ENCODE measurements at places on chromosomes 12 and 14.

DNA sequence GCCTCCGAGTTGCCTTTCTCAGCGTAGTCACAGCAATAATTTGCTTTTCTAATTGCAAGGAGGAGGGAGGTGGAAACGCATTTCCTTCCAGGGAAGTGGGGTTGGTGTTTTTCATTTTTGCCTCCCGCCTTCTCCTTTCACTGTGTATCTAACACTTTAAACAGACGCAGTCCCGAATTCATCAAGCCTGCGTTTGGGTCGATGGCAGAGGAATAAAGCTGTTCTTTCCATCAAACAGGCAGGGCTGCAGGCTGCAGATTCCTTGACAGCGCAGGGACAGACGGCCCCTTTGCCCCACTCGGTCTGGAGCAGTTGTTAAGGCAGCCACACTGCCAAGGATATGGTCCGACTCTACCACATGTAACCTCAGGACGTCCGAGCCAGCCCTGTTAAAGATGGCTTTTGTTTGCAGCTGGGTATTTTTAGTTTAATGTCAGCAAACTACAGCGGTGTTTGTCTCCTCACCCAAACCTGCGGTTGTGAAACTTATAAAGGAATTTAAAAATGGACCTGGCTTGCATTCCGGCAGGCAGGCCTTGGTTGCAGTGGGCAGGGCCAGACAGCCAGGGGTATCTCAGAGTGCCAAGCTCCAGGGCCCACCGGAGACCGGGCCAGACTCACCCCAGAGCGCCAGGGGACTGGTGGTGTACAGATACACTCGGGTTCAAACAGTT, 2.1 kb downstream of the CHST11 start:
- no peak for DNase-seq

DNA sequence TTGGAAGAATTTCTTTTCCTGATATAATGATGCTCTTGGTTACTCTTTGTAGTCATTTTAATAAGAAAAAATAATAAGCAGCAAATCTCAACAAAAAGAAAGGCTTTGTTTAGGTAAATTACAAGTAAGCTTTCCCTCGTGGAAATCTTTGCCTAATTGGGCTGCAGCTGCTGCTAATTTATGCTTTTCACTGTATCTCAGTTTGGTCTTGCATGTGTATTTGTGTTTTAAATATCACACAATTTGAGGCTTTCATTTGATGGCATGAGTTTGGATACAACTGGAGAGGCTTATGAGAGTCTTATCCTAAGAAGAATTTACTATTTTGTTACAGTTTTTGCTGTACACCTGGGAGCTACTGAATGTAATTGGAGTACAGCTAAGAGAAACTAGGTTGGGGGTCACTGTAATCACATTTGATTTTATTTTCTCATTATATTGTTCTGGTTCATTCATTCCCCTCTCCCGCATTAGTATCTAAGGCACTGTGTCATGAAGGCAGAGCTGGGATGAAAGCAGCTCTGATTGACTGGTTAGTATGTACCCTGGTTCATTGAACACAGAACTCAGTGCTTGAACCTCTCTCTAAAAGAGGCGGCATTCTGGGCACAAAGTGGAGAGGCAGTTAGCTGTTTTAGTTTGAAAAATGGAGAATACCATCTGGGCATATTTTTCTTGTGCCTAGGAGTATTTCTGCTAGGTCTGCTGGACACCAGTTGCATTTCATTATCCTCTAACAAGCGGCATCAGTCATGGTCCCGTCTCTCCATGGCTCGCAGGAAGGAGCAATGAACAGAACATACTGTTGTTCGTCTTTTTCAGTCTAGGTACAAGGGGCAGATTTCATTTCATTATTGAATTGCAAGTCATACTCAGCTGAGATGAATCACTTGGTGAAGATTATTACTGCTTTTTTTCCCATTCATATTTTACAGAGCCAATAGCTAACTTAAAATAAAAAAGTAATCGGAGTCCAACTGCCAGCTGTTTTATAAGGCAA, 118.0 kb upstream of the TMEM260 start:
- DNase-seq: no peak

DNA sequence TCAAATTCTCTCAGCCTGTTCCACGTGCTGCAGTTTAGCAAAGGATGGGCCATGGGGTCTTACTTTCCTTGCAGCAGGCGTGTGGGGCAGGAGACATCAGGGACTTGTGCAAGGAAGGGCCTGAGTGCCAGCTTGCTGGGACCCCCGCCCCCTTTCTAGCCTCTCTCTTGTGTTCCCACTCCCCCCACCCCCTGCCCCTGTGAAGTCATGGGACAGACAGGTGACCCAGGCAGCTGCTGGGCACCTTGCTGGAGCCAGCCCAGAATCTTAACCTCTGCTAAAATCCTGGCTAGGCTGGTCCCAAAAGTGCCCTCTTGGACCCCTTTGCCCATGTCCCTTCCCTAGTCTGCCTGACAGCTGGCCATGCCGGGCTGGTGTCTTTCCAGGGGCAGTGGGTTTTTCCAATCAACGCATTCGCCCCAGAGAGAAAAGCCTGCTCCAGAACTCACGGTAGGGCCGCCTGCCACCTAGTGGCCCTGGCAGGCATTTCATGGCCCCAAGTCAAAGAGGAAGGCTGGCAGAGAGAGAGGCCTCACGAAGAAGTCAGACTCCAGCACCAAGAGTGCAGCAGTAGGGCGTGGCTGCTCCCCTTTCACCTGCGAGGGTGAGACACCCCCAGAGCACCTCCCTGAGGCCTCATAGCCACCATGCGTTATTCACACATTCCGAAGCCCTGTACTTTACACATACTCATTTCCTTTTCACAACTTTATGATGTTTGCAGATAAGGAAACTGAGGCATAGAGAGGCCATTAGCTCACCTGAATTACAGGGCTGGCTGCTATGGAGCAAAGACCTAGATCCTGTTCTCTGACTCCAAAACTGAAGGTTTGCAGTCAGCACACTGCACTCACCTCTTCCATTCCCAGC, 67.4 kb downstream of the LGMN start:
- DNase-seq: peak; percentile 15

DNA sequence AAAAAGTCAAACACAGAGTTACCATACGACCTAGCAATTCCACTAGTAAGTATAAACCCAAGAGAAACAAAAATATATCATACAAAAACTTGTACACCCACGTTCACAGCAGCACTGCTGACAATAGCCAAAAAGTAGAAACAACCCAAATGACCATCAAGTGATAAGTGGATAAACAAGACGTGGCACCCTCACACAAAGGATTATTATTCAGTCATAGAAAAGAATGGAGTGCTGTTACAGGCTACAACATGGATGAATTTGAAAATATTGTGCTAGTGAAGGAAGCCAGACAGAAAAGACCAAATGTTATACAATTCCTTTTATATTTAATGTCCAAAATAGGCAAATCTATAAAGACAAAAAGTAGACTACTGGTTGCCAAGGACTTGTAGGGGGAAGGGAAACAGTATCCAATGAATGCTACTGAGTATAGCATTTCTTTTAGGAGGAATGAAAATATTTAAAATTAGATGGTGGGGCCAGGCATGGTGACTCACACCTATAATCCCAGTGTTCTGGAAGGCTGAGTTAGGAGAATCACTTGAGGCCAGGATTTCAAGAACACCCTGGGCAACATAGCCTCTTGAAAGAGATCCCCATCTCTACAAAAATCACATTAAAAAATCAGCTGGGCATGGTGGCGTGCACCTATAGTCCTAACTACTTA, 41.9 kb downstream of the SPTLC2 start:
- DNase-seq: no peak

DNA sequence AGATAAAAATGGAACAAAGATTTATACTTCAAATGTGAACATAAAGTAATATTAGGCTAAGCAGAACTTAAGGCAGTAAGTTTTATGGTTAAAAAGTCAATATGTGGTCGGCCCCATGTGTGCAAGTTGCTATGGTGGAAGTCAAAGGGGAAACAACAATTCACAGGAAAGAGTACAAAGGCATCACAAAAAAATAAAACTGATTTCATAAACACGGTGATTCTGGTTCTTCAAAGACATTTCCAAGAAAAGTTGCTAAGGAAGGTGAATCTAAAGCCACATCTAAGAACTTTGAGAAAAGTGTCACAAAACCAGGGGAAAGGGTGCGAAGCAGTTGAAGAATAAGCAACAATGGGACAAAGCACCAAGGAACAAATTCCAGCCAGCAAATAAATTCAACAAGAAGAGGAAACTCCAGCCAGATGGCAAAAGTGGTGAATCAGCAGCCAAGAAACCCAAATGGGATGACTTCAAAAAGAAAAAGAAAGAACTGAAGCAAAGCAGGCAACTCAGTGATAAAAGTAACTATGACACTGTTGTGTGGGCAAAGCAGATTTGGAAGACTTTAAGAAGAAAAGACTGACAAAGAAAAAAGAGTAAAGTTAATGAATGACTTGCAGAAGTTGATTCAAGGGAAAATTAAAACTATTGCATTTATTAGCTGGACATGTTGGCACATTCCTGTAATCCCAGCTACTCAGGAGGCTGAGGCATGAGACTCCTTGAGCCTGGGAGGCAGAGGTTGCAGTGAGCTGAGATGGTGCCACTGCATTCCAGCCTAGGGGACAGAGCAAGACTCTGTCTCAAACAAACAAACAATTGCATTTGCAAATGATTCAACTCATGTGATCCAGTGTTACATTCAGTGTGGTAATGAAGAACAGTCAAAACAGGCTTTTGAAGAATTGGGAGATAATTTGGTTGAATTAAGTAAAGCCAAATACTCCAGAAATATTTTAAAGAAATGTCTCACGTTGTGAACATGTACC, 19.5 kb downstream of the PTGDR start:
- no peak for DNase-seq

- DNase-seq: no peak
These were observed 42.6 kb downstream of the ARF6 start for GRCh38 chr14:49935526-49935925.

DNA sequence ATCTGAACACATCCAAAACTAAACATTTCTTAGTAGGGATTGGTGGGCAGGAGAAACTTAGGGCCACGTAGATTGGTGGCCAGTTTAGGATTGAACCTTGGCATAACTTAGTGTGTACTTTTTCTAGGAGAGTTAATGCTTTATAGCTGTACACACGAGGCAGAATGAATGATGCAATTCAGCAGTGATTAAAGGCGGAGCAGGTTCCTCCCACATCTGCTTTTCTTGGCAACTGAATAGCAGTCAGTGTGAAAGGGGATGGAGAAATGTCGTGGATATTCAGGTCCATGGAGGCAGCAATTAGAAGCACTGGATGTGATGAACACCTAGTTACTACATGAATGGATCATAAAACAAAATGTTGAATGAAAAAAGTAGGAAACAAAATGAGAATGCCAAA, 493.8 kb downstream of the FUT8 start:
- DNase-seq: no peak

DNA sequence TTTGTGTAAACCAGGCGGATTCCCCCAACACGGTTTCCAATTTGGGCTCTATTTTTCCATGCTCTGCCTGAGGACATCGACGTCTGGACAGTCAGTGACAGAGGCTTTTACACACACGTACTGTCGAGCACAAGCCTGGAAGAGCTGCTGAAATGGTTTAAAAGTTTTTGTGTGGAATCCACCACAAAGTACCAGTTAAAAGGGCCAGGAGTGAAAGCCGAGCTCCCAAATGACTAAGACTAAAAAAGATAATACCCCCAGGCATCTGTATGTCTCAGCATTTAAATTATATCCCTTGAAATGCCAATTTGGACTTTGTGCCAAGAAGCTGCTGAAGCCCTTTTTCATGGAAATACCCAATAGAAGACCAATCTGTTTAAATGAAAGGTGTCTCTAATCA, 173.2 kb downstream of the EGLN3 start:
- DNase-seq: no peak

DNA sequence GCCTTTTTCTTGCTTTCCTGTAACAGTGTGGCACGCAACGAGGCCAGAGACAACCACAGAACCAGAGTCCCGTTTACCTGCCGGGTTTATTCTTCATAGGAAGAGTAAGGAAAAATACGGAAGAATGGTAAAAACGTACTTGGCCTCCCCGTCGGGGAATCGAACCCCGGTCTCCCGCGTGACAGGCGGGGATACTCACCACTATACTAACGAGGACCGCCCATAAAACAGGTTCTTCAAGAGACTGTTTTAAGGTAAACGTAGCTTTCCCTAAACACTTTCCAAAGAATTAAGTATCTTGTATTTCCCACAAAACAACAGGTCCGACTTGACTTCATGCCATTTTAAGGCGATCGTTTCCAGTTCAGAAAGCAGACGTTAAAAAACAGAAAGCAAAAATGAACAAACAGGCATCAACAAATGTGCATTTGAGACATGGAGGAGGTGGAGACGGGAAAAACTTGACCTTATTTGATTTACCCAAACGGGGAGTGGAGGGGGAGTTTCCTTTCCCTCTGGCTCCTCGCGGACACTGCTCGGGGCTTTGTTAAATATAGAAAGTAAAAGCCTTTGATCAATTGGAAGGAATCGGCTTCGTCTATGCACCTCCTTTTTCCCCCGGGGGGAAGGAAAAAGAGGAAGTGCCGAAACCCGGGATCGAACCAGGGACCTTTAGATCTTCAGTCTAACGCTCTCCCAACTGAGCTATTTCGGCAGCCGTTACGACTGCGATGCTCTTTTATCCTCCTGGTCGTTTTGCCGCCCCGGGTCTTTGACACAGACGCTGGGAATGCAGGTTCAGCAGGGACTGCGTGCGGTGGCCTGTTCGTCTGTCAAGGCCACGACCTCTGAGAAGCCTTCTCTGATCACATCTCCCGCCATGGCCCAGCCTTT, 13.0 kb upstream of the UBC start:
- DNase-seq: no peak

- no peak for DNase-seq
These were observed 3.3 kb downstream of the FBXL14 start for GRCh38 chr12:1591034-1591433.
